ENCODE measurements at places on chromosomes 3 and 15. TPM values are rescaled to one million over a fixed set of nuclear protein-coding genes. Genes with fewer than 3 reads are reported as not detected.

The ADGRG7 gene
- not detected for total RNA-seq

The GOLGA6D gene
- total RNA-seq = not detected

The CLASP2 gene
- total RNA-seq = 49.5 TPM

The ERICH6 gene
- not detected for total RNA-seq

The SOX2 gene
- not detected for total RNA-seq

The RBMS3 gene
- total RNA-seq = 98.6 TPM

The CPN2 gene
- 0.44 TPM for total RNA-seq

The REC114 gene
- not detected for total RNA-seq

All from subcutaneous adipose tissue (tissue), 4 donors.